ENCODE measurements at places on chromosomes 7 and 10.
A peak's percentile ranks its signal among the peaks of the same experiment; 100 is the strongest.

GRCh38 chr7:75687246-75688088 is 51.3 kb downstream of the HIP1 start:
- DNase-seq, result no peak

DNA sequence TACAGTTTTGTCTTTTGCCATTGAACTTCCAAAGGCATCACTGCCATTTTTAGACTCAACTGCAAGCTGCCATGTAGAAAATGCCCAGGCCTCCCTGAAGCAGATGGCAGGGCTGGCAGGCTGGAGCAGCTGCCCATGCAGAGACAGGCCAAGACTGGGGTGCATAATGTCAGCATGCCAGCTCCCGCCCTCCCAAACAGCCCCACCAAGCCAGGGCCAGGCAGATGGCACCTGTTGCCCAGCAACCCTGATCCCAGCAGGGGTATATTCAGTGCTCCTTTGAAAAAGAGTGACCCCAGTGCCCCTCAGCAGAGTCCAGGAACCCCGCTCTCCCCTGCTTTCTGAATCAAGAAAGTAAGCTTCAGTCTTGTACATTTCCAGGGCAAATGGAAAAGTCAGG is 32.6 kb downstream of the VSTM4 start:
- no peak for DNase-seq

- no peak for DNase-seq
Observed at GRCh38 chr7:21113609-21114415, 314.1 kb upstream of the SP4 start.

DNA sequence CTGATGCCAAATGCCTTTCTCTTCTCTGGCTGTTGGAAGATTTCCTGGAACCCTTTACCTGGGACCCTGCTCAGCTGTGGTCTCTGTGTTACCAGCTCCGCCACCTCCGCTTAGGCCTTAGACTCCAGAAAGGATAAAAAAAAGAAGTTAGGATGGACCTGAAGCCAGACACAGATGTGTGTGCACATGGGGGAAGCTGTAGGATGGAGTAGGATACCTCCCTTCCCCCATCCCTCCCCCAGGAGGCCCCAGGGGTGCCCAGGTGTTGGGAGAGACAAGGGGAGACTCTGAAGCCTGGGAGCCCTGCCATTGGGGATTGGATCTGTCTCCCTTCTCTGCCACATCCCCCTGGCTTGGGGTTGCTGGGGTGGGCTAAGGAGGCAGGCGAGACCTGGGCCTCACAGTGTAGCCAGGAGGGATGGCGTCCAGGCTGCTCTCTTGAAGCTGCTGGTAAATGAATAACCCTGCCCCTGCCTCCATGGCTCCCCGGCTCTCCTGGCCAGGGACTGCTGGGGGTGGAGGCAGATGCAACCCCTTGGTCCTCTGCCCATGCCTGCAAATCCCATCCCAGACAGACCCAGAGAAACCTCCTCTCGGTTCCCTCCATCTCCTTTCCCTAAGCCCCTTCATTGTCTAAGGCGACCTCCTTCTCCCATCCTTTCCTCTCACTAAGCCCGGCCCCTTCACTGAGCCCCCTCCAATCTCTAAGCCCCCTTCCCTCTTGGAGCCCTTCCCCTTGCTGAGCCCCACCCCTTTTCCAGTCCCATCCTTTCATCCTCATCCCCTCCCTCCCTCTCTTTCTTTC is 8.0 kb downstream of the CLDN3 start:
- no peak for DNase-seq

DNA sequence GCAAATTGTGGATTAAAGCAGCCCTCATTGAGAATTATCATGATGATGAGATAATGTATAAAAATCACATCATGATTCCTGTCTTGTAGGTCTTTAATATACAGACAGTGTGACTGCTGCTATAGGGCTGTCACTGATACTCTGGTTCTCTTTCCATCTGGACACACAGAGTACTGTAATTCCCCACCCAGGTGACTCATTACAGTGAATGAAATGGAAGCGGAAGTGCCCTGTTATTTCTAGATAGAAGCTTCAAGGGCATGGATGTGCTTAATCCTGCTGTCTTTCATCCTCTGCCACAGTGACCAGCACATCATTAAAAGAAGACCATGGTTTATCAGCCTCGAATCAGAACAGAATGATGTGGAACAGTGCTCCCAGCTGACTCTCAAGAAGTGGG is 1234.0 kb downstream of the SORCS3 start:
- no peak for DNase-seq

- DNase-seq, result no peak
Observed at GRCh38 chr10:69906425-69906824, 104.7 kb downstream of the COL13A1 start.

GRCh38 chr10:23337616-23338015 is 7.0 kb downstream of the C10orf67 start:
- DNase-seq, result no peak

GRCh38 chr7:112481833-112482670 is 1.3 kb downstream of the LSMEM1 start:
- DNase-seq, result peak; percentile 55

GRCh38 chr10:95964756-95965155 is 57.0 kb downstream of the CC2D2B start:
- no peak for DNase-seq

DNA sequence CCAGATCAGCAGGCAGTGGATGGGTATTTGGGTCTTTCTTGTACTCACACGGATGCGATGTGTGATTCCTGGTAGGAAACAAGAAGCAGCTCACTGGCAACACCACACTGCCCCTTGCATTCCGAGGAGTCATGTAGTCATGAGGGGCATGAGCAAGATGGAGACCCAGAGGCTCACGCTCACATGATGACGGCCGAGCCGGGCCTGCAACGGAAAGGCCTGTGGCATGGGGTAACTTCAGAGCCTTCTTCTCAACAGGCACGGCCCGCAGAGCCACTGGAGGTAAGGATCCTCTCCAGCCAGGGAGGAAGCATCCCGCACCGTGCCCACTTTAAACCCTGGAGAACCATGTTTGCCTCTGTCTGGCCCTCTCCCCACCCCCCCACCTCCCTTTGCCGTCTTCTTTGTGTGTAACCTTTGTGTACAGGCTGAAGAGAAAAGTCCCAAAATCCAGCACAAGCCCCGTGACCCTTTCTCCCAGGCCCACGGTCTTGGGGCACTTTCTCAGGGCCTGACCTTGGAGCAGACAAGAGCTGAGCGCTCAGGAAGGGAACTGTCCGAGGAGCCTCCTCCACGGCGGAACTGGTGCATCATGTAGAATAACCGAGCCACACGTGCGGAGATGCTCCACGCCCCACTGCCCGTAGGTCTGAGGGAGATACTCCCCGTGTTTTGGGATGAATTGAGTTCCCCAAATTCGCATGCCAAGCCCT is 516.4 kb downstream of the DNAJB6 start:
- no peak for DNase-seq

DNA sequence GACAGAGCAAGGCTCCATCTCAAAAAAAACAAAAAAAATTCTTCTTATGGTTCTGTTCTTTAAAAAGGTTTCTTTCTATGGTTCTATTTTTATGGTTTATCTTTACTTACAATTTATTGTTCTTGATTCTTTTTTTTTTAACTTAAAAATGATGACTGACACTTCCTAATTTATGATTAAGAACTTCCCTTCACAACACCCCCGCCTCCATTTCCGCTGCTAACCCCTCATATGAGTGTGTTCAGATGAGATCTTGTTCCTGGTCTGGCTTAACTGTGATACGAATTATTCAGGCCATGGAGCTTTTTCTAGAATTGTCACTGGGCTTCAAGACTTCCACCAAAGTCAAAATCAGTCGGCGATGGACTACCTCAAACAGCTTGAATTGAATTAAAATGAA is 33.9 kb downstream of the PTER start:
- no peak for DNase-seq

GRCh38 chr10:88730864-88731263 is 24.8 kb downstream of the LIPK start:
- no peak for DNase-seq

DNA sequence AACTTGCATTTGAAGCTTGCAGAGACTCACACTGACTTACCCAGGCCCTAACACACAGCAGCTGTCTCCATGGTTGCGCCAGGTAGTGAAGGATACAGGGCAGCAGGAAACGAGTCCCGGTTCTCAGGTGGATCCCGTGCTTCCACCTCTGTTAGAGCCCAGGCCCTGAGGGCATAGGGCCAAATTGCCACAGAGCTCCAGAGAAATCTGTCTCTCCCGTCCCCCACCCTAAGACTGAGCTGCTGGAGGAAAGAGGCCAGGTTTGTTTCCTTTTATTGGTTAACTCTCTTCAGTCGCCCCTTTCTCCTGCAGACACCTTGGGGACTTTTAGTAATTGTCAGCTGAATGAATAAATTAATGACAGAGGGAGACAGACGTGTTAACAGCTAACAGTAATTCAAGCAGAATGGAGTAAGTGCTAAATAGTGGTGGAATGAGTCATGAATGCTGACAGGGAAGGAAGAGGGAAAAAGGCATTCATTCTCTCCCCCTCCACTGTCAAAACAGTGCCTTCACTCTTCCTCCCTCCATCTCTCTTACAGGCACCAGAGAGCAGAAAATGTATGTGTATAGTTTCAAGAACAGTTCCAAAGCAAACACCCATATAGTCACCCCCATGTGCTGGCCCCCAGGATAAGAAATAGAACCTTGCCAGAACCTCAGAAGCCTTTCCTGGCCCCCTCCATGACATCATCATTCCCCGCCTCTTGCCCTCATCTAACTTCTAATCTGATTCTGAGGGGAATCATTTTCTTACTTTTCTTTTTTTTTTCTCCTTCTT is 16.8 kb upstream of the DLG5 start:
- peak; percentile 56 for DNase-seq

DNA sequence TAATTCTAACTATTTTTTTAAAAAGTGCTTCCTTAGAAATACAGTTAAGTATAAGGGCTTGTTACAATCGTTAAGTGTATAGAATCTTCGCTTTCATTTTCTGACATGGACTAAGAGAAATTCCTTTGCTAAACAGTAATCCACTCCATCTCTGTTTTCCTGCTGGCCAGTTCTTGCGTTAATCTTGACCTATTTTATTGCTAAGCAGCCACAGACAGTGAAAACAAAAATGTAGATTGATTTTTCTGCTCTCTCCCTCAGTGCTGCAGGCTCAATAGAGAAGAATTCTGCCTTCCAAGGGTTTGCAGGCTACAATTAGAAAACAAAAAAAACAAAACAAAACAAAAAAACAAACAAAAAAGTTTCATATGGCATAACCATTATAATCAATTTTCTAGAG is 310.4 kb upstream of the ADARB2 start:
- DNase-seq, result no peak

DNA sequence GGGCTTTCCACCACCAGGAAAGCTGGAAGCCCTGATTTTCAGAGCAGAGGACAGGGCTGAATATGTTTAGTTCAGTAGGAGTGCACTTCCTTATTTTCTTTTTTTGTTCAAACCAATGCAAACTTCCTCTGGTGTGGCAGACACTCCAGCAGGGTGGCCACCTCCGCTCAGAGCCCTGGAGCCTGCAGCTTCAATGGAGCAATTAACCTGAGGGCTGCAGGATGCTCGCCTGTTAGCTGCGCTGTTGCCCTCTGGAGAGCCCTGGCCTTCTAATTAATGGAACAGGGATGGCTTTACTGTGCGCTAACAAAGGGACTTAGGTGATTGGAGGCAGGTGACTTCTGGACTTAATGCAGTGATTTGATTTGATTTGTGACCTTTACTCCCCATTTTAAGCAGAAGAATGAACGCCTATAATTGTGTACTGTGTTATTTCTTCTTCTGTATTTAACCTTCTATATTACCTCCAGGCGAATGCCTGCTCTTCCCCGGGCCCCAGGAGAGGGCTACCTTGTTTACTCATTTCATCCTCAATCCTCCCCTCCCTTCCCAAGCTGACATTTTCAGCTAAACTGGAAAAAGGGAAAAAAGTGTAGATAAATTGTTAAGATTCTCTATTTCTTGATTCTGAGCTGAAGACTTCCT is 123.0 kb upstream of the CTBP2 start:
- no peak for DNase-seq

- no peak for DNase-seq
Observed at GRCh38 chr7:113143486-113144257, 25.3 kb upstream of the SMIM30 start.

GRCh38 chr10:13887761-13888160 is 301.0 kb downstream of the PRPF18 start:
- no peak for DNase-seq

DNA sequence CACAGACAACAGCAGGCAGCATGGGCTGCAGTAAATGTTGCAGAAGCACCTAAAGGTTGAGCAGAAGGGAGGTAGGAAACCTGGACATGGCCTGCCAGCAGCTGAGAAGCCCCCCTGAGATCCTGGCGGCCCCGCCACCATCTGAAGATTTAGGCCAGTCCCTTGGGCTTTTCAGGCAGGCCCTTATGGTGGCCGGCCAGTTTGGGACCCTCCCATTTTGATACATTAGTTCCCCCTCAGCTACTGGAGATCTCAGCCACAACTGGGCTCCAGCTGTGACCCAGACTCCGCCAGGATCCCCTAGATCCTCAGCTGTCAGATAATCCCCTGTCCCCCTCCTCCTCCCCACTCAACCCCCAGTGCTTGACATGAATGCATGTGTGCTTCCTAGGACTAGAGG is 34.4 kb downstream of the ZNF783 start:
- DNase-seq, result no peak

DNA sequence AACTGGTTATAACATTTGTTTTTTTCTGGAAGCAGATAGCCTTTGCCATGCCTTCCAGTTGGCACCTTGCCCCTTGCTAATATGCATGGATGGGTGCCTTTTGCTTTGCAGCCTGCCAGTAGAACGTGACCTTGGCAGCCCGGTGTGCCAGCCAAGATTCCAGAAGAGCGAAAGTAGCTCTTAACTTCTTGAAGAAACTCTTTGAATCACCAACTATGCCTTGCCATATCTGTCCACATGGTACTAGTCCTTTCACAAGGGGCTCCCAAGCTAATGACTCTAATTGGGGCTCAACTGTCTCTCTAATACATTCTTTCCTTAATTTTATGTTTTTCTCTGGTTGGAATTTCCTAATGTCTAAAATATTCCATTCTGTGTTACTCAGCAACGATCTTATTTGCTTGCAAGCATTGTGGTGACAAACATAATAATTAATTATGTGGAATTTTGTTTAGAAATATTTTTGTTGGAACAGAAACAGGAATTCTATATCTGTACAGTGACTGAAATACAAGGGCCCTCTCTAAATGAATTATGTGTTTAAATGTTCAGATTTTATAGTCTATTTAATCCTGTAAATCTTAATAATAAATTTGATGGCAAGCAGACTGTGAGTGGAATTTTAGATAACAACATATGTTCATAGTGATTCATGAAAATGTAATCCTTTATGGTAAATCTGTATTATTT is 45.8 kb downstream of the HDAC9 start:
- no peak for DNase-seq

DNA sequence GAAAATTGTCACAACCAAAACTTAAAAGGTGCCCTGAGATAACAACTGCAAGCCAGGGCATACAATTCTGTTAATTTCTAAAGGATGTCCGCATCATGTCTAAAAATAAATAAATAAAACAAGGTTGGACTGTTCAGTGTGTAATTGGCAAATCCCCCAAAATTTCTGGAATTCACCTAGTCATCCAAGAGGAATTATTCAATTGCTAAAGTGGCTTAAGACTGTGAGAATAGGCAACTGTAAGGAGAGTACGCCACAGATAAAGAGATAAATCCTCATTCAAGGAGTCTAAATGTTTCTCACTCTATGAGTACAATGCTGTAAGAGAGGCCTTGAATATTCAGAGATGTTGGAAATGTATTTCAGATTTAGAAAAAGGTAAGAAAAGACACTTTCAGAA is 37.2 kb downstream of the PIK3AP1 start:
- DNase-seq, result peak; percentile 49
